Amygdala (tissue), 56 donors: ENCODE measurements at places on chromosomes 11 and 22.

- DNase-seq, result no peak
Measured at GRCh38 chr22:24894220-24894975, 52.1 kb downstream of the LHFPL7 start.

GRCh38 chr22:41308544-41308947 is 7.2 kb downstream of the ZC3H7B start:
- no peak for DNase-seq

DNA sequence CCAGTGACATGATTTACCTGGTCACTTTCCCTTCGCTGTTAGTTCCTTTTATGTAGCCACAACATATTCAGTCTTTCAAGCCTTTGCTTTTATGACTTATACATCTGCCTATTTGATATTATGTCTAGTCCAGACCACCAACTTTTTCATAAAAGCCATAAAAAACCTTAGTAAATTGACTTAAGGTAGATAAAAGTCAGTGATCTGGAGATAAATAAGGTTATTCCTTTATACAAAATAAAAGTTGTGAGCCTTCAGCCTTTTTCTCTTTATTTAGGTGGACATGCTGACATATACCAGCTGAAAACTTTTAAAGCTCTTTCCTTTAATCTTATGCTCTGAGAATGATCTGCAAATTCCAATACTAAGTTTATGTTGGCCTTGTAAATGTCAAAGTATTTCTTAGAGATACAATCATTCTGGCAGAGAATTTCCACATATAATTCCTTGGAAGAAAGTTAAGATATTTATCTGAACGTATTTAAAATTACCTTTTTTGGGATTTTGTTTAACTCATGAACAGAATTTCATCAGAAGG is 690.4 kb upstream of the CHORDC1 start:
- DNase-seq, result no peak

DNA sequence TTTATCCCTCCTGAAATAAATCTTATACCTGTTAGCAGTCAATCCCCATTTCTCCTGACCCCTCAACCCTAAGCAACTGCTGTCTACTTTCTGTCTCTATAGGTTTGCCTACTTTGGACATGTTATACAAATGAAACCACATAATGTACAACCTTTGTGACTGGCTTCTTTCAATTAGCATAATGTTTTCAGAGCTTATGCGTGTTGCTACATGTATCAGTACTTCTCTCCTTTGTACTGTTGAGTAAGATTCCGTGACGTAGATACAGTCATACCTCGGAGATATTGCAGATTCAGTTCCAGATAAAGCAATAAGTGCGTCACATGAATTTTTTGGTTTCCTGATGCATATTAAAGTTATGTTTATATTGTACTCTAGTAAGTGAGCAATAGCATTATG is 127.3 kb downstream of the MORC2 start:
- no peak for DNase-seq

- no peak for DNase-seq
Measured at GRCh38 chr11:126438272-126438671, 82.8 kb downstream of the ST3GAL4 start.

- peak; percentile 22 for DNase-seq
Measured at GRCh38 chr11:58927393-58928106, 11.7 kb upstream of the GLYATL1 start.

GRCh38 chr22:17086296-17086695 is 1.5 kb downstream of the IL17RA start:
- DNase-seq, result no peak

- DNase-seq, result no peak
Measured at GRCh38 chr11:19817870-19818269, 105.2 kb downstream of the NAV2 start.

DNA sequence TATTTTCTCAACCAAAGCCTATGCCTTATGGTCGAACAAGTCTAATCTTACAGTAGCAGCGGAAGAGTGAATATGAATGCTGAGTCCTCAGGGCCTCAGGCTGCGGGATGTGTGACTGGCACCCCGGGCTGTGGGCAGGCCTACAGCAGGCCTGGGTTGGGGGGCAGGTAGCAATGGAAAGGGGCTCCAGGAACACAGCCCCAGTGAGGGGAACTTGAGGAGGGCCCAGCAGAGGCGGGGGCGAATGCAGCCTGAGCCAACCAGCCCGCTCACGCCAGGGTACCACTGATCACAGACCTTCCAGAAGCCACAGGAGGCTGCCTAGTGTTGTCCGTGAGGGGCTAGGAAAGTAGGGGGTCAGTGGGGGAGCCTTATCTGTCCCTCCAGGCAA is 11.3 kb upstream of the CD5 start:
- DNase-seq, result no peak

- DNase-seq, result no peak
Measured at GRCh38 chr11:1395773-1396374, 6.1 kb downstream of the BRSK2 start.

DNA sequence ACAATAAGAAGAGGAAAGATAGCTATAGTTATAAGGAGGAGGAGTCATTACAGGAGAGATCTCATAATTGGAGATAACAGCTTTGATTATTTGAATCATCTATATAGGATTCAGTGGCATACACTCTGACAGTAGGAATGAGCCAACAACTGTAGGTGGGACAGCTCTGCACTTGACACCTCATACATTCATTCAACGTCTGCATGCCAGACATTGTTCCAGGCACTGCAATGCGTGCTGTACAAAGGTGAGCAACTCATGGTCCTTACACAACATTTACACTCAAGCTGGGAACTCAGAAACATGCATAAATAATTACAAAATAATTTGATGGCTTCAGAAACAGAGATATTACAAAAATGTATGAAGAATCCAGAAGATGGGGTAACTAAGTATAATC is 154.3 kb downstream of the MSANTD4 start:
- DNase-seq, result no peak

GRCh38 chr11:107743191-107743590 is 31.3 kb upstream of the SLN start:
- no peak for DNase-seq
